ENCODE measurements at places on chromosomes 5 and 9.

DNA sequence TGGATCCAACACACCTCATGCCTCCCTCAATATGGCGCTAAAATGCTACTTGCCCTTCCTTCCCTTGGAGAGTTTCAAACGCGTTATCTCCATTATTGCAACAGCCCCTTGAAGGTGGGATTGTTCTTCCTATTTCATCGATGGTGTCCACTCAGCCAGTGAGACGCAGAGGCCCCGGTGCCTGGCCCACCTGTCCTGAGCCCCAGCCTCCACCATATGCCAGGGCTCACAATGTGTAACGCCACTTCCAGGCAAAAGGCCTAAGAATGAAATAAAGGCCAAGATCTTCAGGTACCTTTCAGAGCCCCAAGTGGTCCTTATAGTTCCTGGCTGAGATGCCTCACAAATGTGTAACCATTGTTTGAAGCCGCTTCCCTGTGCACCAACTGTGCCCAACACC lies 170.7 kb upstream of the PHYKPL start:
- DNase-seq = no peak

DNA sequence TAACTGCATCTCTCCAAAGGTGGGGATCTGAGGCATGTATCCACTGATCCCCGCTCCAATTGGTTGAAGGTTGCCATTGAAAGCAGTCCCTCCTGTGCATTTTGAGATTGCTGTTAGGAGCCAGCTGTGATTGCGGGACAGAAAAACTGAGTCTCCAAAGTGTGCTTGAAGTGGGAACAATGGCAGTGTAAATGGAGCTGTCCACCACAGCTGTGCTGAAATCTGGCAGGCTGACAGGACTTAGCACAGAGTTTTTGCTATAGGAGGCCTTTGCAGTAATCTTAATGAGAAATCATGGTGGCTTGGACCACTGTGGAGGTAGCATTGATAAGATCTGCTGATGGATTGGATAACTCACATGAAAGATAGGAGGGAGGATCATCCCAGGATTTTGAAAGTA lies 3.3 kb downstream of the RNF20 start:
- no peak for DNase-seq

DNA sequence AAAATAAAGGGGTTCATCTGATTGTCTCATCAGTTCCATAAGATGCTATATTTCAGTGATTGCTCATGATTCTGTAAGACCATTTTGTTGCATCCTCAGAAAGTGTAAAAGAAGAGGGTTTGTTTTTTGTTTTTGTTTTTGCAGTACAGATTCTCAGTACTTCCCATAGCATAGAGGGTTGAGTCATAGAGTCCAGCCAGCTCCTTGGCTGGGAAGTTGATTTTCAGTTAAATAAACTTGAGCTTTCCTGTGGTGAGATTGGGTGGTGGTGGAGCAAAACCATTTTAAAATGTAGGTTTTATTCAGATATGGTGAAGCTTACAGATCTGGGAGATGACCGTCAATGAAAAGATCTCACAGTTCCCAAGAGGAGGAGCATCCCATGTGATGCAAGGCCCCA lies 48.2 kb downstream of the DAPK1 start:
- DNase-seq = no peak

DNA sequence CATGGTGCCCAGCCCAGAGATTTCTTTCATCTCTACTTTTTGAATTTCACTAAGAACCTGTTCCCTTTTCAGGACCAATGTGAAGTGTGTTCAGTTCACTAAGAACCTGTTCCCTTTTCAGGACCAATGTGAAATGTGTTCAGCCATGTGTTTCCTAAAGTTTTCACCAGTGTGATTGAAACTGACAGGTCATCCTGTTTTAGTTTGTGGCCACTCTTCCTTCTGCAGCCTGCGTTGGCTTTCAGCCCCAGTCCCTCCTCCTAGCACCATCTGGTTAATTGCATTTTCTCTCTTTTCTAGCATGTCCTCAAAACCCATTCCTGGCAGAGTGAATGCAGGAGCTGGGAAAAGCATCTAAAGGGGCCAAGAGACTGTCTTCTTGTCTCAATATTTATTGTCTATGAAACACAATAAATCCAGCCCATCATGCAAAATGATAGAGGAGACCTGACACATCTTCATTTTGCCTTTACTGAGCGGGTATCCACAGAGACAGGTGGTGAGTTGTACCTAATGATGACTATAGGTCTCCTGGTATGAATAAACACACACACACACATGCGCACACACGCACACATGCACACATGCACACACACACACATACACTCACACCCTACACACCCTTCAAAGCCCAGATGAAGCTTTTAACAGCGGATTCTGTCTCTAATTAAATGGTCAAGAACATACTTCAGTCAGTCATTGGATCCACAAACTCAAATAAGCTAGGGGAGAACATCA lies 6.1 kb upstream of the PANK3 start:
- DNase-seq = no peak

DNA sequence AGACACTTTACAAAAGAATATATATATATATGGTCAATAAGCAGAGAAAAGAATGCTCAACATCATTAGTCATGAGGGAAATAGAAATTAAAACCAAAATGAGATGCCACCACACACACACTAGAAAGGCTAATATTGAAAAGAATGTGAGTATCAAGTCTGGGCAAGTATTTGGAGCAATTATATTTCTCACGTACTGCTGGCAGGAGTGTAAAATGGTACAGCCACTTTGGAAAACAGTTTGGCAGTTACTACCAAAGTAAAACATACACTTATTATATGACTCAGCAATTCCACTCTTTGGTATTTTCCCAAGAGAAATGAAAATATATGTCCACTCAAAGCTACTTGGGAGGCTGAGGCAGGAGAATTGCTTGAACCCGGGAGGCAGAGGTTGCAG lies 29.8 kb downstream of the NEUROG1 start:
- DNase-seq = no peak

DNA sequence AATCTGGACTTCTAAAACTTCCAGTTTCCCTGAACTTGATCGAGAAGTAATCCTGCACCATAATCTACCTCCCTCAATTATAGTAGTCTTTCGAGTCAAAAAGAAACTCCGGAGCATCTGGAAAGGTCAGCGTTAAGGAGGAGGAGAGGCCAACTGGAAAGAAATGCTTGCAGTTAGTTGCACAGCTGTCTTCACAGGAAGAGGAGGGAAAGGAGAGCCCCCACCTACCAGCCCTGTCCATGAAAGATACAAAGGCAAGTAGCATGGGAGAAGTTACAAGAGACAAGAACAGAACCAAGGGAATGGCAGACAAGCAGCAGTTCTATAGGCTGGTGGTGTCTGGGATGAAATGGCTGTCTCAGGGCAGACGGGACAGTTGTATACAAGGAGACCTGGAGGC lies 170.6 kb downstream of the RAB3C start:
- no peak for DNase-seq

GRCh38 chr5:113735751-113736150 lies 222.3 kb downstream of the YTHDC2 start:
- no peak for DNase-seq

GRCh38 chr5:57538341-57538955 lies 55.8 kb upstream of the ACTBL2 start:
- DNase-seq = peak; percentile 80

DNA sequence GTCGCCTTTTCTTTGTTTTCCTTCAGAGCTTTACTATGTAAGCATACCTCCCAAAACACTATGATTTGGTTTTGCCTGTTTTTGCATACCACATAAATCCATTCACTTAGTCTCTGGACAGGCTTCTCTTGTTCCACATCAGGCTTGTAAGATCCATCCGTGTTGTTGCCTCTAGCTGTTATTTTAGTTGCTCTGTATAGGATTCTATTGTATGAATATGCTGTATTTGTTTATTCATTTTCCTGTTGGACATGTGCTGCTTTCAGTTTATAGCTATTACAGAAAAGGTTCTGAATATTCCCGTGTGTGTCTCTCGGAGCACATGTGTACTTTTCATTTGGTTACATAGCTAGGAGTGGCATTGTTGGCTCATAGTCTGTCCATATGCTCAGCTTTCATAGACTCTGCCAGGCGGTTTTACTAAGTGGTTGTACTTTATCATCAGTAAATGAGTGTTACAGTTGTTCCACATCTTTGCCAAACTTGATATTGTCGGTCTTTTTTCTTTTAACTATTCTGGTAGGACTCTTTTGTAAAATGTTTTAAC lies 41.8 kb downstream of the NUP214 start:
- no peak for DNase-seq

DNA sequence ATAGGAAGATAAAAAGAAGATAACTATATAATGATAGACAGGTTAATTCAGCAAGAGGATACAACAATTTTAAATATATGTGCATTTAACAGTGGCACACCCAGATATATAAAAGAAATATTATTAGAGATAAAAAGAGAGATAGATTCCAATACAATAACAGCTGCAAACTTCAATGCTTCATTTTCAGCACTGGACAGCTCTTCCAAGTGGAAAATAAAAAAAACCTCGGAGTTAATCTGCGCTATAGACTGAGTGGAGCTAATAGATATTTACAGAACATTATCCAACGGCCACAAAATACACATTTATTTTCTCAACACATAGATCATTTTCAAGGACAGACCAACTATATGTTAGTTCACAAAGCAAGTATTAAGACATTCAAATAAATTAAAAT lies 1229.5 kb upstream of the CDH6 start:
- DNase-seq = no peak

DNA sequence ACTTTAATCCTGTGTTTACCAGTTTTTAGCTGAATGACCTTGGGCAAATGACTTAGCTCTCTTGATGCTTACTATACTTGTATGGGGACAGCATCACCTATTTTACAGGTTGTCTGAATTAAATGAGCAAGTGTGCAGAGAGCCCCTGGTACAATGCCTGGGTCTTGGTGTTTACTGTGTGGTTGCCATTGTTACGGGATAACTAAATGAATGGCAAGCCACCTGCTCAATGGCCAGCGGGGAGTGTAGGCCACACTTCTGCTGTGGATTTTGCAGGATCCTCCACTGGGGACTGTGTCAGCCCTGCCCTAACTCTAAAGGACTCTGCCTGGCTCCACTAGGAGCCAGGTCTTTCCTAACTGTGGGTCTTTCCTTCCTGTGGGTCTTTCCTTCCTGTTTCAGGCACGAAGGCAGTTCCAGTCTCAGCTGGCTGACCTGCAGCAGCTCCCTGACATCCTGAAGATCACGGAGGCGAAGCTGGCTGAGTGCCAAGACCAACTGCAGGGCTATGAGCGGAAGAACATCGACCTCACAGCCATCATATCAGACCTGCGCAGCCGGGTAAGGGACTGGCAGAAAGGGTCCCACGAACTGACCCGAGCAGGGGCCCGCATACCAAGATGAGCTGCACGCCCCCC lies 10.3 kb upstream of the GLE1 start:
- no peak for DNase-seq

DNA sequence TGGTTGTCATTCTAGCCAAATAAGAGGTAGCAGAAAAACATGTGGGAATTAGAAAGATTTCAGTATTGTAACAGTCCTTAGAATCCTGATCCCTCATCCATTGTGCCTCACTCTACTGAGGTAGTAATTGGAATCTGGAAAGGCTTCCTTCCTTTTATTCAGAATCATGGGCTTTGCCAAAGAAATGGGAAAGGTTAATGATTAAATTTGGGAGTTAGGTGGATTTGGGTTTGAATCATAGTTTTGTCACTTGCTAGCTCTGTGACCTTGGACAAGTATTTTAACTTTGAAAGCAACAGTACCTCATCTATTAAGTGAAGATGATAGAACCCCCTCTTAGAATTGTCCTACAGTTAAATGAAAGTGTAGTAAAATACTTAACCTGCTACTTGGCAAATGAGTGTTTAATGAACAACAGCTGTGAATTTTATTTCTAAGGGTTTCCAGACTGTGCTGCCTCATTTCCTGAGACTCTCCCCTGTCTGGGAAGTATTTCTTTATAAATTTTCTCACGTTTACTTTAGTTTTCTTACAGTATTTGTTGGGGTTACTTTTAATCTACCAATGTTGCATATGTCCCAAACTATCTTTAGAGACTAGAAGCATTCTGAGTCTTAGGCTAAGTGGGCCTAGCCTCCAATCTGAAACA lies 11.7 kb downstream of the SPDL1 start:
- no peak for DNase-seq

DNA sequence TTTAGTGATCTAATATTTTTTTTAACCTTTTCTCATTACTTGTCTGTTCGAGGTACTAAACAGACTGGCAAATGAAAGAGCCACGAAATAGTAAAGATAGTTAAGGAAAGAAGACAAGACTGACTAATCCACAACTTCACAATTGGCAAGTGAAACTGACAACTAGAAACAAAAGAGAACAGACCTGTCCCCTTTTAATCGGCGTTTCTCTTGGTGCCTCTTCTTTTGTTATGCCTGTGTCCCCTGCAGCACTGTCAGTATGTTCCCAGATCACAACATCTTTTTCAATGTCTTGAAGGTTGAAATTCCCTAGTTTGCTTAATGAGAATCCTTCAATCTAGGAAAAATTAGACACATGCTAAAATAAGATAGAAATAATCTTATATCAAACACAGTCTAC lies 26.1 kb downstream of the TUT7 start:
- DNase-seq = no peak

- DNase-seq = no peak
Measured at GRCh38 chr5:16913187-16914107, 22.6 kb downstream of the MYO10 start.

- no peak for DNase-seq
Measured at GRCh38 chr9:133460405-133461175, 812 bp downstream of the CACFD1 start.

DNA sequence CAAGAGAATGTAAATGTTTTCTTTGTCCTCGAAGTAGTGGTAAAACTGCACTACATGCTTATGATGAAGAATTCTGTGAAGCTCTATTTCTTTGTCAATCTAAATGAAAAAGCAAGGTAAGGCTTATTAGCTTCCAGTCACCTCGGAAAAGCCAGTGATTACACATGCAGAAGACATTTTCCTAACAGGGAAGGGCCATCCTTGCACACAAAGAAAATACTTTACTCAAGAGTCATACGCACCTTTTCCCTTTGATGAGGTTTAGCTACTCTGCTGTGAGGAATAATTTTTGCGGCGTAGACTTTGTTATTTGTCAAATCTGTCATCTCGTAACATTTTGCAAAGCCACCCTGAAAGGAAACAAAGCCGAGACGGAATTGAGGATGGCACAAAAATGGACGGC lies 1.1 kb downstream of the PLK2 start:
- no peak for DNase-seq
